ENCODE measurements at places on chromosomes 7 and 10.

DNA sequence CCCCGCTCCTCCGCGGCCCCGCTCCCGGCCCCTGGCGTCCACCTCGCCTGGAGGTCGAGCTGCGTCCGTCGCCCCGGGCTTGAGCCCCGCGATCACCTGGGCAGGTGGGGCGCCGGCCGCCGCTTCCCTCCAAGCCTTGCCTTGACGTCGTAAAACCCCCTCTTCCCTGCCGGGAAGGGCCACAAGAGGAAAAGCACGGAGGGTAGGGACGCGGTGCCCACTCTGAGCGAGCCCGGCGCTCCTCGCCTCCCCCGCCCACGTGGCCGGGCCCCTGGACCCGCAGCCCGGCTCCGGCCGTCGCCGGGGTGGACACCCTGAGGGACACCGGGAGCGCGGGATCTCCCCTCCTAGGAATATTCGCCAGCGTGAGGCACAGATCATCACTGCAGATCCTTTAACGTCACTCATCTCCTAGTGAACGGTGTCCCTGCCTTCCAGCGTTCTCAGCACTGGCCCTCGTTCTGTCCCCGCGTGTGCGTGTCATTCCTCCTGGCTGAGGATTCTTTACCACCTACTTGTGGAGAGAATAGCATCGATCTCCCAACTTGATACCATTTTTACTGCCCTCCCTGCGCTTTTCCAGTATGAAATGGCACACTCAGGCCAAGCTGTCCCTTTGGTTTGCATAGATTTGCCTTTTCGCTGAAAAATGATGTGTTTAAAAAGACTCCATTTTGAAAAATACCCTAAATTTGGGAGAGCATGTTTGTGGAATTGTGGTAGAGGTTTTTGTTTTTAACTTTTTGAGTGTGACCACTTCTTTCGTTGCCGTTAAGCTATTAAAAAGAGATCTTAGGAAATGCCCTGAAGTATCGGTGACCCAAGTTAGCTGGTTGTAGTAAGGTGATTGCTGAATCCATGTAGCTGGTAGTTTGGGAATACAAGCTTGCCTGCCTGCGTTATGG lies 649 bp downstream of the ACTR3B start:
- peak; percentile 28 for DNase-seq

- DNase-seq = no peak
These were observed 7.0 kb upstream of the TET1 start for GRCh38 chr10:68553138-68553537.

DNA sequence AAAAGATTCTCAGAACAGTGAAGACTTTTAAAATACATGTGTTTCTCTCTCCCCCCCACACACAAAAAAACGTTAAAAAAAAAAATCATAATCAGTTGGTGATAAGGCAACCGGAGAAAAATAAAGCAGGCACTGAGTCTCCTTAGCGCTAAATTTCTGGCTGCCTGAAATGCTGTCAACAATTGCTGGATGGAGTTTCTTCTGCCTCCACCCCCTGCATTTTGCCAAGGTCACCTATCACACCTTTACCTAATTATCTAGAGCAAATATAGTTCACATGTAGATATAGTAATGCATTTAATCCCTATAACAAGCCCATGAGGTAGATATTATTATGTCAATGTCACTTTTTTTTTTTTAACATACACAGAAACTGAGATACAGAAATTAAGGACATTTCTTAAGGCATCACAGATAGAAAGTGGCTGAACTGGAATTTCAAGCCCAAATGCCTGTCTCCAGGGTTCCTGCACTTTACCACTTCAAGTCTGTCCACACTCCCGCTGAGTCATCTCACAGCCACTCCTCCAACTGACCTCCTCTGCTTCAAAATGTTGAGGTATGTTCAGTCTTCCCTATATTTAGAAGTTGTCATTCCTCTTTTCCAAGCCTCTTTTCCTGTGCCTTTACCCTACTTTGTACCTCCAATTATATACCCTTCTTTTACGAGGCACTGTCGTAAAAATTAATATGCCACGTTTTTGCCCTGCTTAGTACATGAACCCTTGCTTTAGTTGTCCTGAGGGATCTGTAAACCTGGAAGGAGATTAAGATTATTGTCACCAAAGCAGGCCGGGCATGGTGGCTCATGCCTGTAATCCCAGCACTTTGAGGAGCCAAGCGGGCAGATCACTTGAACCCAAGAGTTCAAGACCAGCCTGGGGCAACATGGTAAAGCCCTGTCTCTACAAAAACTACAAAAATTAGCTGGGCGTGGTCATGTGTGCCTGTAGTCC lies 72.8 kb upstream of the MPP7 start:
- no peak for DNase-seq

DNA sequence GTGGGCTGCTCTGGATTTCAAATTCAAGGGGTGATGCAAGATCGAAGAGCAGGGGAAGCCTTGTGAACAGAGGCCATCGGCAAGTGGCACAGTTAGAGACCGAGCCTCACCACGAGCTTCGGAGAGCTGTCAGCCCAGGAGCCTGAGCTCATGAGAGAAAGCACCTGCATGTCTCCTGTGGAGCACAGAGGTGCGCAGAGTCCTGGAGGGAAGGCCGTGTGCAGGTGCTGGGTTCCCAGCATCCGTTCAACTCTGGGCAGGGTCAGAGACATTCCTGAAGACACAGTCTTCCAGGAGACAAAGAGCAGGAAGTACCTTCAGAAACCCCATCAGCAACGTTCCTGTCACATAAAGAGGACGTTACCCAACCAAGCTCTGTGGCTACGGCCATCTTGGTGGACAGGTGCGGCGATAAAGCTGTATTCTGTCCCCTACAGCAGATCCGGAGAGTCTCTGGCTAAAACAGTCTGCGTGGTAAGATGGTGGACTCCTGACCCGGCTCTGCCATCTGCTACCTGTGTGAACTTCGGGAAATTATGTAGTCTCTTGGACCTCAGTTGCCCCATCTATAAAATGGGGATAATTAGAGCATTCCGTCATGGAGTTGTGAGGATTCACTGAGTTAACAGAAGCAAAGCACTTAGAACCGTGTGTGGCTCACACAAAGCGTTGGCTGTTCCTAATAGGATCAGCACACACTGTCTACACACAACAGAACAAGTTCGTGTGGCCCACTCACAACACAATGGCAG lies 40.6 kb downstream of the NOD1 start:
- no peak for DNase-seq

GRCh38 chr7:221978-222715 lies 29.8 kb downstream of the FAM20C start:
- DNase-seq = no peak

DNA sequence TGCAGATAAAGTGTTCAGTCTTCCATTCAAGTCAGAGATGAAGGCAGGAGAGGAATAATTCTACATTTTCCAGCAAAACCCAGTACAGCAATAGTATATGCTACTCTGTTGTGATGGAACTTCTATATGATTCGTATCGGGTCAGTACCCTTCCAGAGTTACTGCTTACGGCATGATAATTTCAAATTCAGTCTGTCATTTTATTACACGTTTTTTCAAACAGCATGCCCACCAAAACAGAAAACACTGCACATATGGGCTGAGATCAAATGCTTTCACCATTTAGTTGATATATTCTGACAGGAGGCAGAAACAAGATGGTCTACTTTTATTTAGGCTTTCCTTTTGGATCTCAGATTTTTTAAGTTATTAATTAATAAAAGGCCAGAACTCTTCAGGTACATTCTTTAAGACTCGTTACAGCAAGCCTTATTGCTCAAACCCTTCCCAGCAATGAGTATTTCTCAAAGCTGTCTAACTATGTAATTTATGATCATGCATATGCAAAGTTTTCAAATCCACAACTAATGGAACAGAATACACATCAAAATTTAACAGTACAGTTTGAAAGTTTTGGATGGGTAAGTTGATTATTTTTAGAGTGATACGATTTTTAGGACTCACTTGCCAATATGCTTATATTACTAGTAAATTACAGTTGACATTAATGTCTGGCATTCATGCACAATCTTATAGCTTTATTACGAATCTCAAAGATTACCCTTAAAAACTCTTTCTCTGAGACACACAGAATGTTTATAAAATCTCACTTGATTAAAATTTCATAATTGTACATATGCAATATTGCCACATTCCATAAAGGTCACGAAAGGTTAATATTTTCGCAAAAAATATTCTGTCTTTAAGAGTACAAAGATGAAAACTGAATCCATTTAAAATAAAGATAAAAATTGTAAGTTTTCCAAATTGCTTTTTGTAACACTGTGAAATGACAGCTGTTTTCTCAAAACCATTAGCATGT lies 91.0 kb downstream of the ANK3 start:
- DNase-seq = no peak

GRCh38 chr7:139328375-139328774 lies 12.8 kb upstream of the FMC1 start:
- DNase-seq = no peak

DNA sequence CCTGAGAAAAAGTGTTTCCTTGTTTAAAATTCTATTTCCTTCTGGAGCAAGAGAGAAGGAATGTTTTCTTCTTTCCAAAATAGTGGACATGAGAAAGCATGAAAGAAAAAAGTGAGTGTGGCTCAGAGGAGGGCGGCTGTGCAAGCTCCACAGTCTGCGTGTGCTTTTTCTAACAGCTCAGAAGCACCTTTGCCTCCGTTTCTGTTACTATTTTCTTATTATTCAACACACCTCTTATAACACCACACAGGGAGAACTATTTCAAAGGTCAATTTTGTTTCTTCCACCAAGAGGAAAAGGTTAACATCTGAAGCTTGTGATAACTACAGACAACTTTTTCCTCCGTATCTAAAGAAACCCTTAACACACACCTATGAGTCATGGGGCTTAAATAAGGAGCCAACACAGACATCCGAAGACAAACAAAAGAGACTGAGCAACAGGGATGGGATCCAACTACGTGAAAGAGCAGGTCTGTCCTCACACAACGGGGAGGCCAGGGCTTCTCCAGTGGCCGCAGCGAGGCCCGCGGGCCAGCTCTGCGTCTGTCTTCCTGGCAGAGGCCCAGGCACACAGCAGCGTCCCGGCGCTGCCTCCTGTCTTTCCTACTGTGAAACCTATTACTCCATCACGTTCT lies 36.2 kb upstream of the NCAPG2 start:
- DNase-seq = no peak

DNA sequence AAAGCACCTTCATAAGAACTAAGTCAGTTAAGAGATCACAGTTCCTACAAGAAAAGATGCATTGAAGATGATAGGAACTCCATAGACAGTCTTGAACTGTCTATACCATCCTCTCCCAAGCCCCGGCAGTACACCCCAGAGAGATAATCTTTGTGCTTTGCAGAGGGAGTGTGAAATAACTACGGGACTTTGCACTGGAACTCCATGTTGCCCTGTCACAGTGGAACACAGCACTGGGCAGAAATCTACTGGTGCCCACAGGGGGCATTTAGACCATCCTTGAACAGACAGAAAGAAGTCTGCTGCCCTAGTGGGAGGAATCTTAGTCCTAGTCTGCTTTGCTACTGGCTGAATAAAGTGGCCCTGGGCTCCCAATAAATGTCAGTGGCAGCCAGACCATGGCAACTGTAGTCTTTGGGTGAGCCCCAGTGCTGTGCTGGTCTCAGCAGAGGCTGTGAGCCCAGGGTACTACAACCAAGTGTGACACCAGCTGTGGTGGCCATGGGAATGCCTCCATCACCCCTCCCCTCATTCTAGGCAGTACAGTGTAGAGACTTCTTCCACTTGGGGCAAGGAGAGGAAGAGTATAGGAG lies 107.7 kb upstream of the TMEM168 start:
- no peak for DNase-seq

DNA sequence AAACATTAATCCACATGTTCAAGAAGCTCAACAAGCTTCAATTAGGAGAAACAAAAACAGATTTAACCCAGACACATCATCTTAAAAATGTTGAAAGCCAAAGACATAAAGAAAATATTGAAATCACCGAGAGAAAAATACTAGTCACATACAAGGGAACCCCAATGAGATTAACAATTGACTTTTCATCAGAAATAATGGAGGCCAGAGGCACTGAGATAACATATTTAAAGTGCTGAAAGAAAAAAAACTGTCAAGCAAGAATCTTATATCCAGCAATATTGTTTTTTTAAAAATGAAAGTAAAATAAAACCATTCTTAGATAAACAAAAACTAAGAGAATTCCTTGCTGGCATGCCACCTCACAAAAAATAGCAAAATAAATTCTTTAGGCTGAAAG lies 28.9 kb downstream of the AOC1 start:
- DNase-seq = no peak

DNA sequence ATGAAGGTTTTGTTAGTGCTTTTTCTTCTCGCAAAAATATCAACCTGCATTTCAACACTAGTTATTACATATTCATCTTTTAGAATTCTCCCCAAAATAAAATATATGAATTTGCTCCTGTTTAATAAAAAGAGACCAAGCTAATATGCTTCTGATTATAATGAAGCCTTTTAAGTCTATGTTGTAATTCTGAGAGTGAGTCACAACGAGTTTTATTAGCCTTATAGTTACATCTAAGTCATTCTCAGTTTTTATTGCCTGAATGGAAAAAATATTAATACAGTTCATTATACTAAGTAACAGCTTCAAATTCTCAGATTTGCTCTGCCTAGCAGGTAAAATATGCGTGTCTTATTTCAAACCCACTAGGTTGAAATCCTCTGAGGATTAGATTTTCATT lies 152.4 kb upstream of the CELF2 start:
- no peak for DNase-seq

- DNase-seq = no peak
These were observed 86.9 kb downstream of the PROSER2 start for GRCh38 chr10:11910102-11910501.

DNA sequence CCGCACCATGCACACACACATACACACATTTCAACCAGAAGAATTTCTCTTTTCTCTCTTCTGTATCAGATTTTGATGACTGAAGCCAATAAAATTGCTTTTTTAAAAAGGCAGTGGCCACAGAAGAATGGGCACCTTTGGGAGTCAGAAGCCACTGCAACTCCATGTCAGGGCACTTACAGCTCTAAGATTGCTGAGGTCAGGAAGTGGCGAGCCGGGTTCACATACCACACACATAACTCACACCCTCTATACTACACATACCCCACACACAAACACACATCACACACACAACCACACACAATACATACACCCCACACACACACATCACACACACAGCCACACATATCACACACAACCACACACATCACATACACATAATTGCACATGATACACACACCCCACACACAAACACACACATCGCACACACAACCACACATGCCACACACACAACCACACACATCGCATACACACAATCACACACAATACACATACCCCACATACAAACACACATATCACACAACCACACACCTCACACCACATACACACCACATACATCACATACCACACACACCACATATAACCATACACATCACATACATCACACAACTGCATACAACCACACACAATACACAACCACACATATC lies 31.2 kb downstream of the GPRIN2 start:
- DNase-seq = no peak

GRCh38 chr10:22002591-22003176 lies 846 bp downstream of the DNAJC1 start:
- peak; percentile 32 for DNase-seq
